Brain microvascular endothelial cell (primary cell): ENCODE measurements at places on chromosomes 6 and 20.

DNA sequence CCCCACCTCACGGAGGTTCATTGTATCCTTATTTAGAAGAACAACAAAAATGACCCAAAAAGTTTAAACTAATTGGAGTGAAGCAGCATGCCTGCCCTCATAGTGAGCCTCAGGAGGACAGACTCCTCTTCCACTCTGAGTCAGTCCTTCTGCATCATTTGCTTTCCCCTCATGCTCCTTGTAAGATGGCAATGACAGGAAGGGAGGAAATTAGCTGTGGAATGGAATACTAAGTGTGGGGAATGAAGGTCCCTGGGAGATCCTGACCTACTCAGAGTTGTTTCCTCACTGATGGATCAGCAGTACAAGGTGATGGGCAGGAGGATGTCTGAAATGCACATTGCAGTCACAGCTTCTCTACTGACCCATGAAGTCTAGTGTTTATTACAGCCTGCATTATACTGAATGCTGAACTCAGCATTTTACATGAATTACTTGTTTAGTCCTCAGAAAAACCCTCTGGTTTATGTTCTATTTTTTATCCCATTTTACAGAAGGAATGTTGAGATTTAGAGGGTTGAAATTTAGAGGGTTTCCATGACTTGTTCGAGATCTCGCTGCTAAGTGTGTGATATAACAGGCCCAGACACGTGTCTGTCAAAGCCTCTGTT is 212.0 kb upstream of the PCSK2 start:
- no peak for DNase-seq

- DNase-seq = no peak
These were observed 5.3 kb upstream of the AKAP7 start for GRCh38 chr6:131129689-131130553.

DNA sequence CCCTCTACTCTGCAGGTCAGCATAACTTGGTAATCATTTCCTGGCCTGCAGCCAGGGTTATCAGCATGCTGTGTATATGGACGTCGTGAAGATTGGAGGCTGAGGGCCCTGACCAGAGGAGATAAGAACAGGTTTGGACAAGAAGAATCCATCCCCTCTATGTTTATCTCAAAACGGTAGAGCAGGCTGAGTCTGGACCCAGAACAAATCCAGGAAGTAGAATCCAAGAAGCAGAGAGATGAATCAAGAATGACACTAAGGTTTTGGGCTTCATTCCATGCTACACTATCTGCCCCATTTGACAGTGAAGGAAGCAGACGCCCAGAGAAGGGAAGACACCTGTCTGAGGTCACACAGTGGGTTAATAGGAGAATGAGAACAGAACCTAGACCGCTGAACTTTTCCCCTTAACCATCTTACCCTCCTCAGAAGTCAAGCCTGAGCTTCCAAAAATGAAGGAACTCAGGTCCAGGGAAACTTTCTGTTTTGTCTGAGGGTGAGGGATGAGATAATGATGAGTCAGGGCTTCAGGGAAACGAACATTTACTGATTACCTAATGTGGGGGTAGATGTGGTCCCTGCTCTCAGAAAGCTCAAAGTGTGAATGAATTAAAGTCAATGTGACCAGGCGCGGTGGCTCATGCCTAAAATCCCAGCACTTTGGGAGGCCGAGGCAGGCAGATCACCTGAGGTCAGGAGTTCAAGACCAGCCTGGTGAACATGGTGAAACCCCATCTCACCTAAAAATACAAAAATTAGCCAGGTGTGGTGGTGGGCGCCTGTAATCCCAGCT is 9.4 kb upstream of the COMMD7 start:
- peak; percentile 52 for DNase-seq

DNA sequence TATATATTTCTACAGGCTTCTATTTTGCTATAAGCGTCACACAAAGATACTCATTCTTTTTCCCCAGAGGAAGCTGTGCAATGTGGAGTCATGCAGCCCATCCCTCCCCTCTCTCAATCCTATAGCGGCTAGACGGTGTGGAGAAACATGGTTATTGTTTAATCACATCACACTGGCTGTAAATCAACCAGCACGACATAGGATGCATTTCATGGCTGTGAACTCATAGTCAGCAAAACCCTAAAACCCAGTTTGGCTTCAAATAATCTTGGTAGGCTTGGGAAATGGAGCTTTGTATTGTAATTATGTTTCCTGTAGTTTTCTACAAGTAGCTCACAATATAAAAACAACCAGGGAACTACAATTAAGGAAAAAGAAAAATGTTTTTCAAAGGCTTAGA is 16.8 kb downstream of the FOXC1 start:
- DNase-seq = no peak

GRCh38 chr20:22403022-22403631 is 181.2 kb downstream of the FOXA2 start:
- no peak for DNase-seq

DNA sequence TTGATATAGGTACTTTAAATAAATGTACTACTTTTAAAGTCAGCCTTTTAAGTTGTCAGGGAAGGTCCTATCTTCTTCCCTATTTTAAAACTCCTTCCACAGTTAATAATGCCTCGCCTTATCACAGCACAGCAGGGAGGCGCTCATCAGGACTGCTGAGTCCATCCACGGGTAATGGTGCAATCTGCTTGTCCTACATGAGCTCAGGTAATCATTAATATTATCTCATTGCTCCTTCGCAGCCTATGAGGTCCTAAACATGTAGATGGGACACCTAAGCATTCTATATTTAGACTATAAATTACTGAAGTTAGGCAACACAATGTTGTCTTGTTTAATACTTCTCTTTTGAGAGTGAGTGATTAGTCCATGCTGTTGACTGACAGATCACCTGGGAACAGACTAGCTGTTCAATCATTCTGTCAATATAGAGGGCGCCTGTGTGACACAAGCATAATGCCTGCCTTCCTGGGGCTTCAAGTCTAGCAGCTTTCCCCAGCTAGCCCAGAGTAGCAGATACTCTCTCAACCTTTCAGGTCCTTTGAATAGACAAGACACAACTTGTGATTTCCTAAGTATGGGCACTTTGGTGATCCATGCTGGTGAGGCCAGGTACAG is 91.0 kb downstream of the FYN start:
- no peak for DNase-seq

GRCh38 chr6:110944681-110945151 is 13.8 kb upstream of the GTF3C6 start:
- peak; percentile 81 for DNase-seq

DNA sequence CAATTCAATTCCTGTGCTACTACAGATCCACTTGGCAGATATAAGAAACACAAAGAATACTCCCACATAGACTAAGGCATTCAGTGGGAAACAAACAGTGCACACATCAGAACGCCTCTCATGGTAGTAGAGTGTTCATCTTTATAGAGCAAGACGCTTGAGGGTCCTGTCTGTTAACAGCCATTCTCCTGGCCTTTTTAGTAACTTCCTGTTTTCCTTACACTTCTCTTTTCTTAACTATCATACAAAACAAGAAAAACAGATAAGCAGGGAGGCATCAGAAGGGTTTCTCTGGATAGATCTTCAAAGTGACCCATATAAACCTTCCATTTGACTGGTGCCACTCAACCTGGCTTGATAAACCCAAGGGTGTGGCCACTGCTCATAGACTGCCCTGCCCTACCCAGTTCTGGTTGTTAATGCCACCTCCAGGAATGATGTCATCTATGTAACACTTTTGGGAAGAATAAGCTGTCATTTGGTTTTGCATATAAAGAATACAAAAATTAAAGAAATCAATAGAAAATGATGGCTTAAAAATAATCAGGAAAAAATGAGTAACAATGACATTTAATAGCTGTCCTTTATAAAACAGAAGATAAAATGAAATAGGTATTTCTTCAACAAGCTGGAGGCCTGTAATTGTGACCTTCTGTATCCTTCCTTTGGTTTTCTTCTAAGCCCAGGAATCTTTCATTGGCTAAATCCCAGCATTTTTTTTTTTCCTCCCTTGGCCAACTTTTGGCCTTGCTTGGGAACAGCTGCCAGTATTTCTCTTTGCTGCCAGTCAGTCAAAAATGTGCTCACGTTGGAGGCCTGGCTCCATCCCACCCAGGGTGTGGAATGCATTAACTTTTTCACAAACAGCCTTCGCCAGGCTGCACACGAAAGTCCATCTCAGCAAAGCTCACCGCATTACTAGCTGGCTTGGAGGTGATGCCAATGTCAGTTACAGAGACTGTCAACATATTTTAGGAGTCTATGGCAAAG is 103.5 kb downstream of the GJA10 start:
- DNase-seq = no peak

DNA sequence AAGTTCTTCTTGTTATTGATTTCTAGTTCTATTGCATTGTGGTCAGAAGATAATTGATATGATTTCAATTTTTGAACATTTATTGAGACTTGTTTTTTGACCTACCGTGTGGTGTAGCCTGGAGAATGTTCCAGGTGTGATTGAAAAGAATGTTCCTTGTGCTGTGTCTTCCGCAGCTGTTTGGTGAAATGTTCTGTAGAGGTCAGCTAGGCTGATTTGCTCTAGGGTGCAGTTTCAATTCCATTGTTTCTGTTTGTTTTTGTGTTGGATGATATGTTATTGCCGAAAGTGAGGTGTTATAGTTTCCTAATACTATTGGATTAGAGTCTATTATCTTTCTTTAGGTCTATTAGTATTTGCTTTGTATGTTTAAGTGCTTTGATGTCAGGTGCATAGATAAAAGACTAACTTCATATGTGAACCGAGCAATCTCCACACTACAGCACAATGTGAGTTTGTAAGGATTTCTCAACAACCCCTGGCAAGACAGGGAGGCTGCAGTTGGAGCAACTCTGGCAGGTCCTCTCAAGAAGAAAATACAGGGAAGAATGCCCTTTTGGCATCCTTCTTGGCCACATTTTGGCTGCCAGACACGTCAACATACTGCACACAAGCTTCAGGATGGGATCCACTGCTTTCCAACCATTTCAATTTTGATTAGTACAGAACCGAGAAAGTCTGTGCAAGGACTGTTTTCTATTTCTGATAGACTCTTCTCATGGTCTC is 320.7 kb downstream of the RNF144B start:
- no peak for DNase-seq

DNA sequence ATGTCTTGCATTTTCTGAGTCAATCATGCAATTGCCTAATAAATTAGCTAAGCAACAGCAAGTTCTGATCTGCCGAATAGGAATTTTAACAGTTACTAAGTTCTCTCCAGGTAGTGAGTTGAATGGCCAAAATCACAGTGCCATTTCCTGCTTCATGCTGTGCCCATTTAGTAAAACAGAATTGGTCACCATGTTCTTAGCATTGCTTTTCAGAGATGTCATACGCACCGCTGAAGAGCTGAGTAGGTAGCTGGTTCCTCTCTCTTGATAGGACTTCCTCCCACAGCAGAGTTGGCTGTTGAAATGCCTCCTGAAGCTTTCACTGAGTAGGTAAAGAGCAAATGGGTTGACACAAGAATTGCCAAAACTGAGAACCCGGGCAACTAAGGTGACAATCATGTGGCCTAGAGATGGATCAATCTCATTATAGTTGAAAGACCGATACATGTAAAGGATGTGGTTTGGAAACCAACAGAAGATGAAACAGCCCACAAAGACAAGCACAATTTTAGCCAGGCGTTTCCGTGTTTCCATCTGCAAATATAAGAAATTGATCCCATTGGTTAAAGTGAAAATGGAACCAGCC is 57.1 kb upstream of the GJE1 start:
- DNase-seq = no peak

GRCh38 chr6:1695546-1696462 is 86.1 kb downstream of the FOXC1 start:
- no peak for DNase-seq

DNA sequence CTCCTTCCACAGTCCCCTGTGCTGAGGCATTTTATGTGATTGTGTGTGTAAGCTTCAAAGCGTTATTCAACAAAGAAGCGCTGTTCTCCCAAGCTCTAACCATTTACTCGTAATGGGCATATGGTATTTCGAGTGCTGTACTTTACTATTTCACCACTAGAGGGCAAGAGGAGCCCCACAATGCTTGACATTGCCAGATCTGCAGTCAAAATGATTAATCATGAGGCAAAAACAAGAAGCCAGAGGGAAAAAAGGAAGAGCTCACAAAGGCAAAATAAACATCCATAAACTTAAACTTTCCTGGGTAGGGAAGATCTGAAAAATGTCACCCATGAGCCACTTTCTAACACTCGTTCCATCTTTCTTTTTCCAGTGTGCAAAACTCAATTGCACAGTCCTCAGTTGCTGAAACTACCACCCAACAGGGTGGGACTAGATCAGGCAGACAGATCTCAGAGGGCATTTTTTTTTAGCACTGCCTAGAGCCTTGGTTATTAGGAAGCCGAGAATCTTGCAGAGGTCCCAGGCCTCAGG is 215.0 kb upstream of the PLCB4 start:
- peak; percentile 78 for DNase-seq

GRCh38 chr6:140825731-140826130 is 1307.0 kb upstream of the GJE1 start:
- no peak for DNase-seq

- DNase-seq = no peak
These were observed 14.3 kb upstream of the LAMA4 start for GRCh38 chr6:112268654-112269053.

DNA sequence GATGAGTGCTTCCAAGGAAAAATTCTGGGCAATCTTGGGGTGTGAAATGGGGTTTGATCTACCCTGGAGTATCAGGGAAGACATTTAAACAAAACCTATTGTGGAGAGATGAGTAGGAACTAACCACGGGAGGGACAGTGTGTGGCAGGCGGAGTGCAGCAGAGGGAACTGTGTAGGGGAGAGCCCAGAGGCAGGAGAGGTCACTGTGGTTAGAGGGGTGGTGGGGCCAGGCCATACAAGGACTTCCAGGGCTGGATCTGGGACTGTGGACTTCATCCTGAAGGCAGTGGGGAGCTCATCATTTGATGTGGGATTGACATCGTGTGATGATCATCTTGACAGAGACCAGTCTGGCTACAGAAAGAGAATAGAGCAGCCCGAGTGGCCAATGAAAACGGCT is 89.0 kb downstream of the TOX2 start:
- no peak for DNase-seq

GRCh38 chr6:7901056-7901455 is 9.5 kb downstream of the TXNDC5 start:
- DNase-seq = no peak

DNA sequence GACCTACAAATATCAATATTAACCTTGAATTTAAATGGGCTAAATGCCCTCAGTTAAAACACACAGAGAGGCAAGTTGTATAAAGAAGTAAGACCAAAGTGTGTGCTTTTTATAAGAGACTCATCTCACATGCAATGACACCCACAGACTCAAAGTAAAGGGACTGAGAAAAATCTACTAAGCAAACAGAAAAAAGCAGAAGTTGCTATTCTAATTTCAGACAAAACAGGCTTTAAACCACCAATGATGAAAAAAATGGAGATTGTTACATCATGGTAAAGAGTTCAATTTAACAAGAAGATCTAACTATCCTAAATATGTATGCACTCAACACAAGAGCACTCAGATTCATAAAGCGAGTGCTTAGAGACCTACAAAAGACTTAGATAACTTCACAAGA is 741.9 kb upstream of the MARCKS start:
- no peak for DNase-seq

DNA sequence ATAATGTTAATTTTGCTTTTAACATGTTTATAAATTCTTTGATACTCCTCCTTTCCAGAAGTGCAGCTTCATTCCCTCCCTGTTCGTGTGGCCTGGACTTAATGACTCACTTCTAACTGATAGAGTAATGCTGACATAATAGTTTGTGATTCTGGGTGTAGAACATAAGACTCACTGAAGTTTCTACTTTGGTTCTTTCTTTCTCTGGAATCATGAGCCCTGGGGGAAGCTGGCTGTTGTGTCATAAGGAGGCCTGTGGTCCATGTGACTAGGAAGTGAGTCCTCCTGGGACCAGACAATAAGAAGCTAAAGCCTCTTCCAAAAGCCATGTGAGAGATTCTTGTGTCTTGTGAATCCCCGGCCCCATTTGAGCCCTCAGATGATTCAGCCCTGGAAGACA is 30.5 kb upstream of the HLA-G start:
- DNase-seq = peak; percentile 7
